H9 (cell line): ENCODE measurements at places on chromosomes 7 and 10. TPM values are rescaled to one million over a fixed set of nuclear protein-coding genes. Genes with fewer than 3 reads are reported as not detected.

GRCh38 chr10:80411681-80412220, 3.4 kb downstream of the PRXL2A start:
- no peak for DNase-seq

DNA sequence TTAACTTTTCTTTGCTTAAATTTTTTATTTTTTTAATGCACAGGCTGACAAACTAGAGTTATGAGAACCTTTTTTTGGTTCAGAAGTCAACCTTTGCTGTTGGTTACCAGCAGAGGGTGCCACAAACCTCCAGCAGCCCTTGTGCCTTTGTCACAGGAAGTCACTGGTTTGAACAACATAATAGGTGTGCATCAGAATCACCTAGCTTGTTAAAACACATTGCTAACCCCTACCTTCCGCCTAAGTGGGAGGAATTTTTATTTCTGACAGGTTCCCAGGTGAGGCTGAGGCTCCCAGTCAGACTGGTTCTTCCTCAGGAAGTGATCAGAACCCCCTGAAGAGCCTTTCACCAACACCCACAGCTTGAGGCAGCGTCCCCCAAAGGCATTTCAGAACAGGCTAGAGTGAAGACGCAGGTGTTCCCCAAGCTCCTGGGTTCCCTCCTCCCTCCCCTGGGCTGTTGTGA, 22.6 kb upstream of the VDAC2 start:
- DNase-seq: peak; percentile 71

Gene NT5C3A
- 22.1 and 22.9 TPM in 2 replicates for total RNA-seq

DNA sequence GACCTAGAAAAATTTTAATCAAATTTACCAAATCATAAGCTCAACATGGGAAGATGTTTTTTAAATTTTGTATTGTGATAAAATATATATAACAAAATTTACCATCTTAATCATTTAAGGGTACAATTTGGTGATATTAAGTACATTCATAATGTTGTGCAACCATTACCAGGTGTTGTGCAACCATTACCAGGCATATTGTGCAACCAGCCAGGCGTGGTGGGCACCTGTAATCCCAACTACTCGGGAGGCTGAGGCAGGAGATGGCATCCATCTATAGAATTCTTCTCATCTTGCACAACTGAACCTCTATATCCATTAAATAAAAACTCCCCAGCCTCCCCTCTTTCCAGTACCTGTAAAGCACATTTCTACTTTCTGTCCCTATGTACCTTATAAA, 124.5 kb upstream of the SLC13A1 start:
- no peak for DNase-seq

DNA sequence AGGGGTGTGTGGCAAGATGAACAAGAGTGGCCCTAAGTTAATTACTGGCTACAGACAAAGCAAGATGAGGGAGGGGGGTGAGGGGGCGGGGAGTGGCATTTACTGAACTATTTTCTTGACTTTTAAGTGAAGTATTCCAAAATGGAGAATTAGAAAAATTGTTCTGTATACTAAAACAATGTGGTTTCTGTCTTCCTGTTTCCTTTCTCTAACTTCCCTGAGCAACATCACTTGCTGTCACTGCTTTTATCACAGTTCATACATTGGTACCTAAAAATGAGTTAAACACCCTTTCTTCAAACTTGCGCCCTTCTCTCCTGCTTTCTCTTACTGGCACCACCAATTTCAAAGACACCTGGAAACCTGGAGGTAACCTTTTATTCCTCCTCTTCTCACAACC, 21.6 kb downstream of the PDZD8 start:
- no peak for DNase-seq

- DNase-seq: no peak
Measured at GRCh38 chr10:121999301-121999700, 10.3 kb downstream of the TACC2 start.
